Bronchial epithelial cell (primary cell): ENCODE measurements at places on chromosomes 5 and 9. TPM values are rescaled to one million over a fixed set of nuclear protein-coding genes. Genes with fewer than 3 reads are reported as not detected.

Gene PTGDS
- total RNA-seq: 0.26 TPM in 2 replicates

Gene CYLC2
- total RNA-seq: not detected in 2 replicates

DNA sequence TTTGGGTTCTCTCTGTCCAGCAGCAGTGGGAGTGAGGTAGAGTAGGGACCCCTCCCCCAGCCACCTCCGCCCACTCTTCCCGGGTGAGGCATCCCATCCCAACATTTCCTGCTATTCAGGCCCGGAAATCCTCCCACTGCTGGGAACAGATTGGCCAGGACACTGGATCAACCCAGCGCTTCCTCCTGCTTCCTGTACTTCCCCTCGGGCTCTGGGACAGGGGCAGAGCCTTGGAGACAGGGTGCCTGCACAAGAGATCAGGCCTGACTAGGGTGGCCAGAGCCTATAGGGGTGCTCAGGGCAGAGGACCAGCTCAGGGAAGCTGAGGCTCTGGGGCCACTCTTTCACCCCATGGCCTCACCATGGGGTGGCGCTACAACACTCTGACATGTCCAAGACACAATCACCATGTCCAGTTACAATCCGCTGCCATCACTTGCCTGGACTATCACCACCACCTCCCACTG, 14.5 kb downstream of the SH2D3C start:
- DNase-seq: peak; percentile 7

- DNase-seq: no peak
These were observed 12.3 kb downstream of the MVB12B start for GRCh38 chr9:126338945-126339344.

GRCh38 chr5:71864730-71865601, 145.9 kb downstream of the CARTPT start:
- DNase-seq: peak; percentile 86

DNA sequence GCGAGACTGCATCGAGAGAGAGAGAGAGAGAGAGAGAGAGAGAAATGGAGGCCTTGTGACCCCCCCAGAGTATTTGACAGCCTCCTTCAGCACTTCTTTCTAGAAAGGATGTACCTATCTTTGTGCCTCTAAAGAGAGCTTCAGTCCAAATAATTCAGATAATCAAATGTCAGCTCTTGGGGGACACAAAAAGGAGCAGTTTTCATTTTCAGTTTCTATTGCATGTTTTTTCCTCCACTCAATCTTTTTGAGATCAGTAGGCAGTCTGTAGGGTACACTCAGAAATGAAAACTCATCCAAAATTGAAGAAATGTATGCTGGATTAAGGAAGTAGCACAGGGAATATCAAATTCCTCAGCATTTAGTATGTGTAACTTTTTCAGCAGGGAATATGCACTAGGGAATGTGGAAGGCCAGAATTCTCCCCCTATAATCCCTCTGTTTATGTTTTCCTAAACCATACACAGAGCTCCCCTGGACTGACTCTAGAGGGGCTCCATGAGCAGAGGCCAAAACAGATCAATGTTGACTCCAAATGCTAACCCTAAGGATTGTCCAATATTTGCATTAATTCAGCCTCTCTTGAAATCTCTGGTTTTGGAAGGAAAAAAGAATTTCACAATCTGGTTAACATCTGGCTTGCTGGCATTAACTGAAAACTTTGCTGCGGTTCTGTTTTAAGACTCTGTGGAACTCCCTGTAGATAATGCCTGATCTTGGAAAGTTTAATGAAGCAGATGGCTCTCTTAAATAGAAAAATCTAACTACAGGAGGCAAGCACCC, 250.1 kb downstream of the CEMIP2 start:
- DNase-seq: no peak

GRCh38 chr9:16505199-16505598, 365.3 kb downstream of the BNC2 start:
- no peak for DNase-seq

Gene PCDHA9
- total RNA-seq: under 0.01 TPM in 2 replicates

GRCh38 chr9:7936163-7936562, 136.6 kb upstream of the DMAC1 start:
- no peak for DNase-seq

DNA sequence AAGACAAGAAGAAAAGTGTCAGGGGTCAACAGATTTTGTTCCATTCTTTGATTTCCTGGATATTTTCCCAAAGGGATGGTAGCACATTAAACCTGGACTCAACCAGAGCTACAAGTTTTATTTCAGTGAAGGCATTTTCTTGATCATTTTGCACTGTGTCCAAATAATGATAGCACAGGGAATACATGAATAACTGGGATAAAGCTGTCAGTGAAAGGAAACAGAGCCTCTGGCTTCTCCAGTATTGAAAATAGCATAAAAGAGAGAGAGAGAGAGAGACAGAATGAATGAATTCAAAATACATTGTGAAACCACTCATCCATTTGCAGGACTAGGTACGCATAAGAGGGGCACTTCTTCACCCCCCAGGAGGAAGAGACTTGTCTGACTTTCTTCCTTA, 43.0 kb downstream of the SEMA5A start:
- DNase-seq: no peak

GRCh38 chr5:180809403-180810209, 7.0 kb upstream of the MGAT1 start:
- DNase-seq: peak; percentile 83

DNA sequence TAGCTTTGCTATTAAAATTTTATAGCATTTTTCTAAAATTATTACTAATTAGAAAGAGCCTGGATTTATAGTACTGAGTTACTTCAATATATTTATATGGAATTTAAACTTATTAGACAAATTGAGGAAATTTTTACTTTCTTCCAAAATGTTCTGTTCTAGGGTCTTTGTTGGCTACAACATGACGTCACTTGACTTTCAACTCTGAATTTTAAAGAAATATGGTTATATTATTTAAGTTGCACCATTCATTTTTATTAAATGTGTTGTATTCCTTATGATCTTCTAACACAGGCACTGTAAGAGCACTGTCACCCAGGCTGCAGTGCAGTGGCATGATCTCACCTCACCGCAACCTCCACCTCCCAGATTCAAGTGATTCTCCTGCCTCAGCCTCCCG, 119.4 kb upstream of the CYLC2 start:
- DNase-seq: no peak

Gene FOXD4L3
- not detected in 2 replicates for total RNA-seq

Gene SOWAHA
- total RNA-seq: not detected in 2 replicates

Gene S1PR3
- total RNA-seq: 0.26 and 0.79 TPM in 2 replicates

GRCh38 chr5:63154476-63155309, 576.1 kb downstream of the LRRC70 start:
- DNase-seq: no peak

DNA sequence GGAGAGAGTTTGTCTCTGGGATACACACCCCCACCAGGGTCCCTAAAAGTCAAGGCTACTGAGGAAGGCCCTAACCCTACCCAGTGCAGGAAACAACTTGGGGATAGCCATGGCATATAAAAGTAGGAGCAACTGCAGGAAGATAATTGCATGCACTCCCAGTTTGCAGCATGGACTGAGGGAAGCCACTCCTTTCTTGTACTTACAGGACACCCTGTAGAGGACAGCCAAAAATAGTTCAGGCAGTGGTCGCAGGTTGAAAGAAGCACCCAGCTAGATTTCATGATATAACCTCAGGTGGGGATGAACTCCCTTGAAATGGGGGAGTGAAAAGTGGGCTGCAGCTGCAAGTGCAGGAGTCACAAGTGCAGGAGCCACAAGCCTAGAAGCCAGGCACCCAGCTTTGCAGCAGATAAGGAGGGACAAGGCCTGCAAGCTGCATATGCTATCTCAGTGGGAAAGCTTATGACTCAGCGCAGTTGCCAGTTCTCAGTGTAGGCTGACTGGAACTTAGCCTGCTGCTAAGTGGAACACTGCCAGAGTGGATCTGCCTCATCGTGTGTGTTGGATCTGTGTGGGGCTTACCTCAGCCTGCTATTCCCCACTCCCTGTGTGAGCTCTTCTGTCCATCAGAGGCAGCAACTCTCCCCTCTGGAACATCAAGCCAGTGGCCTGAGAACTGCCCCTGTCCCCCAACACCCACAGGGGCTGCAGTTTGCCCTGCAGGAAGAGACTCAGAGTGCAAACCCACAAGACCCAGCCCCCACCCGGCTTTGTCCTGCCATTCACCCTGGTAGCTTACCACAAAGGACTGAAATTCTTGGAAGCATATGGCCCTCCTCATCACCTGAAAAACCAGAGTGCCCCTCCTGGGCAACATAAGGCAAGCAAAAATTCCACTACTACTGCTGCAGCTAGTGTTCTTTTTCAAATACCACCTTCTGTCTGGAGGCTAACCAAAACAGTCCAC, 42.7 kb downstream of the CYLC2 start:
- DNase-seq: peak; percentile 12

- peak; percentile 59 for DNase-seq
These were observed 1.0 kb upstream of the PTBP3 start for GRCh38 chr9:112334432-112334841.

GRCh38 chr5:78827725-78828124, 157.4 kb downstream of the ARSB start:
- no peak for DNase-seq

DNA sequence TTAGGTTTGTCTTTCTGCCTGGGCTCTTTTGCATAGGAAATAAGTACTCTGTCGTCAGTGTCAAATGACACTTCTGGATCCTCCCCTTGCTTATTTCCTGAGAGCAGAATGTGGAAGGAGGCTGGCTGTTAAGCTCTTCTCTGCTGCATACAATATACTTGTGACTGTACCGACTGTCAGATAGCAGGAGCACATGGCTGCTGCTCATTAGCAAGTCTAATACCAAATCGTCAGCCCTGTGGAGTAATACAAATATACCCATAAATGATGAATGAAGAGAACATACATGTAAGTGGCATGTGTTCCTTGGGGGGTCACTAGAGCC, at the start of gene GPR151:
TSS of gene GPR151 (minus strand) at position 40 of the 325 bp plus-strand sequence. CDS start 77 bp downstream, outside the sequence.
- no peak for DNase-seq

DNA sequence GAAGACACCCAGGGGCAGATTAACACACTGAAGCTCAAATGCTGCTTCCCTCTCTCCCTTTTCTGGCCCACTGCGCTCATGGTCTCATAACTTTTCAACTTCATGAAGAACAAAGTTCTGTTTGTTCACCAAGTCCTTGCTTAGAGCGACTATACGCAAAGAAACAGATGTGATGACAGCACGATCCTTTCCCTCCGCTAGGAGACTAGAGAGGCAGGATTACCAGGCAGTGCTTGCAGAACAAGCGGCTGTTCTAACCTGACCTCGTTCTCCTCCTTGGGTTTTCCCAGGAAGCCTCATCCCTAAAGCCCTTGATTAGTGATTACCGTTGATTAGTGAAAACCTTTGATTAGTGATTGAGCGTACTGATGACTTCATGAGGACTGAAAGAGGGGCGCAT, 649.9 kb downstream of the IRX1 start:
- no peak for DNase-seq

Gene C9orf50
- total RNA-seq: not detected in 2 replicates

Gene CLTA
- 294 and 335 TPM in 2 replicates for total RNA-seq

DNA sequence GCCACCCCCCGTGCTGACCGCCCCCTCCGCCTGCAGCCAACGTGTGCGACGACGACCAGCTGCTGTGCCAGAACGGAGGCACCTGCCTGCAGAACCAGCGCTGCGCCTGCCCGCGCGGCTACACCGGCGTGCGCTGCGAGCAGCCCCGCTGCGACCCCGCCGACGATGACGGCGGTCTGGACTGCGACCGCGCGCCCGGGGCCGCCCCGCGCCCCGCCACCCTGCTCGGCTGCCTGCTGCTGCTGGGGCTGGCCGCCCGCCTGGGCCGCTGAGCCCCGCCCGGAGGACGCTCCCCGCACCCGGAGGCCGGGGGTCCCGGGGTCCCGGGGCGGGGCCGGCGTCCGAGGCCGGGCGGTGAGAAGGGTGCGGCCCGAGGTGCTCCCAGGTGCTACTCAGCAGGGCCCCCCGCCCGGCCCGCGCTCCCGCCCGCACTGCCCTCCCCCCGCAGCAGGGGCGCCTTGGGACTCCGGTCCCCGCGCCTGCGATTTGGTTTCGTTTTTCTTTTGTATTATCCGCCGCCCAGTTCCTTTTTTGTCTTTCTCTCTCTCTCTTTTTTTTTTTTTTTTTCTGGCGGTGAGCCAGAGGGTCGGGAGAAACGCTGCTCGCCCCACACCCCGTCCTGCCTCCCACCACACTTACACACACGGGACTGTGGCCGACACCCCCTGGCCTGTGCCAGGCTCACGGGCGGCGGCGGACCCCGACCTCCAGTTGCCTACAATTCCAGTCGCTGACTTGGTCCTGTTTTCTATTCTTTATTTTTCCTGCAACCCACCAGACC, 80.2 kb downstream of the NTNG2 start:
- DNase-seq: no peak

GRCh38 chr9:80649496-80649895, 1039.9 kb downstream of the TLE1 start:
- DNase-seq: no peak

GRCh38 chr9:90808398-90808797, 6.8 kb downstream of the SYK start:
- DNase-seq: no peak

- DNase-seq: no peak
These were observed 59.4 kb upstream of the CCNG1 start for GRCh38 chr5:163377982-163378381.

GRCh38 chr5:2946315-2946714, 194.8 kb upstream of the IRX2 start:
- no peak for DNase-seq
